ENCODE measurements at places on chromosomes 12 and 14.

DNA sequence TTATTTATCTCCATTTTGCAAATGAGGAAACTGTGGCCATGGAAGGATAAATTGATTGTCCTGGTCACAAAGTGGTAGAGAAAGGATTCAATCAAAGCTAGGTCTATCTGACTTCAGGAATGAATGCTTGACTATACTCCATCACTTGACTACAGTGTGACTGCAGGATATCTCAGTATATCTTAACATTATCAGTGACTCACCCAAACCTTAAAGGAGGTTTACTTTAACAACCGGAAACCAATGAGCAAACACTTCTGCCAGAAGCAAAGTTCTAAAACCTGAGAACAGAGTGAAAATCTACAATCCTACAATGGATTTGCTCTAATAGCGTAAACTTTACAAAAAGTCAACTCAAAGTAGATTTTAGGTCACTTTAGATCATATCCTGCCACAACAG is 277.0 kb downstream of the CEP128 start:
- no peak for DNase-seq

DNA sequence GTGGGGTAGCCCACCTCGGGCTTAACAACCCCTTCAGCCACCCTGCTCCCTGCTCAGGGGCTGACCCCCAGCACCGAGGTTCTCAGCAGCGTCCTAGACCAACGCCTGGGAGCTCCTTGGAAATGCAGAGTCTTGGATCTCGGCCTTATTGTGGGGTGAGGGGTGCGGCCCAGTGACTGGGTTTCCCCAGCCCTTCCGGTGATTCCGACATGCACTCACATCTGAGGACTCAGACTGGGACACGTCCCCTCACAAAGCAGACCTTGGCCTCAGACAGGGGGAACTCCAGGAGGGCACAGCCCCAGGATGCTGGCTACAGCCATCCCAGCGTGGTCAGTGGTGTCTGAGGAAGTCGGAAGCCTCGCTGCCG is 117.7 kb downstream of the RFLNA start:
- no peak for DNase-seq

GRCh38 chr12:27488479-27488878 is 35.5 kb upstream of the PPFIBP1 start:
- DNase-seq, result no peak

DNA sequence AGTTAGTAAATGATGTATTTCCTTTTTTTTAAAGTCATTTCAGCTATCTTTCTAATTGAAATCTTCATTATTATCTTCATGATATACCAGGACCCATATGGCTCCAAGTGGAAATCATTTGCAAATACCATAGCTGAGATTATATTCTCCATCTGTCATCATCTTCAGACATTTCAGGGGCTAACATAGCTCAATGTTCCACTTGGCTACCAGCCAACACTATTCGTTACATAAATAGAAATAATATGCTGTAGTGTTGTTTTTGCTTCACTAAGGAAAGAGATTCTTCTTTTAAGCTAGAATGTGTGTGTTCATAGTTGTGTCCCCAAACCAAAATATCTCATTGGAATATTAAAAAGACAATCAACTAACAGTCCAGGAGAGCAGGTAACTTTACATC is 225.1 kb downstream of the DIO2 start:
- DNase-seq, result no peak

- DNase-seq, result peak; percentile 85
Observed at GRCh38 chr12:55188974-55189556, 31.8 kb upstream of the OR10A7 start.

- DNase-seq, result no peak
Observed at GRCh38 chr12:80413462-80413861, 30.6 kb upstream of the PTPRQ start.

DNA sequence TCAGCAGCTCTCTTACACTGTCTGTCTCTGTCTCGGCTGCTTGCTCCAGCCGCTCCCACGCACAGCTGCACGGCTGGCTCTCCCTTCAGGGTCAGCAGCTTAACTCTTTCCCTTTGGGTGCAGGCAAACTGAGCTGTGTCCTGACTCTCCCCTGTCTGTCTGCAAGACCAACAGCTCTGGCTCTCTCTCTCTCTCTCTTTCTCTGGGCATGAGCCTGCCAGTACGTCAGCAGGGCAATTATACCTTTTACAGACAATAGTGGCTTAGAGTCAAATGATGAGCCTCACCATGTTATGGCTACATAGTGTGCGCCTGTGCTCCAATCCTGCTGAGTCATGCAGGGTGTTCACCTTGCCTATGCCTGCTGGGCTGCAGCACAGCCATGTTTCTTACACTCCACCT is 120.5 kb upstream of the DDHD1 start:
- DNase-seq, result no peak

GRCh38 chr12:69906411-69907216 is 81.6 kb downstream of the MYRFL start:
- DNase-seq, result peak; percentile 26

DNA sequence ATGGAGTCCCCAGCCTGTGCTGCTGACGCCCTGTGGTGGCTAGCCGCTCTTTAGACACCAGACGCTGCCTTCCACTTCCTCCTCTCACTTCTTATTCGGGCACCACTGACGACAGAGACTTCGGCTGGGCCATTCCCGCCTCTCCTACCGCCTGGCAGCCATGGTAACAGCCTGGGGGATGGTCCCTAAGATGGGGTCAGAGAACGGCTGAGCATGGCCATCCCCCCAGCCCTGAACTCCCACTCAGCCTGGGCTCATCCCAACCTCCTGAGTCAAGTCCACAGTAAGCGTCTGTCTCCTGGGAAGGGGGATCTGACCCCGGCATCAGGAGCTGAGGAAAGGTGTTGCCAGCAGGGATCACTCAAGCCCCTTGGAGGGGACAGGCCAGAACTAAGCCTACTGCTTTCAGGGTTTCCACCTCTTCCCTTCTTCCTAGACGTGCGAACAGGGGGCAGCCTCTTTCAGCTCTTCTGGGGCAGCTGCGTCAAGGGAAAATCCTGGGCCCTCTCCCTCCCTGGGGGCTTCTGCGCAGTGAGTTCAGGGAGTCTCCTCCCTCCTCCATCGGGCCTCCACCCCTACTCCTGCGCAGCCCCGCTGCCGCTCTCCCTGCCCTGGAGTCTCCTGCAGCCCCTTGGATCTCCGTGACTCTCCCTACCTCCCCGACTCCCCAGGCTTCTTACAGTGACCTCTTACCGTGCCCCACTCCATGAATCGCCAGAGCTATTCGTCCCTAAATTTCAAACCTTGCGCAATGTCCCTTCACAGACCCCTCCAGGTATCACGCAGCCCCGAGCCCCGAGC is 643 bp upstream of the TAMALIN start:
- DNase-seq, result no peak

GRCh38 chr14:71138448-71139293 is 231.4 kb downstream of the PCNX1 start:
- DNase-seq, result peak; percentile 76

- DNase-seq, result no peak
Observed at GRCh38 chr12:123232472-123232806, 502 bp downstream of the MPHOSPH9 start.

DNA sequence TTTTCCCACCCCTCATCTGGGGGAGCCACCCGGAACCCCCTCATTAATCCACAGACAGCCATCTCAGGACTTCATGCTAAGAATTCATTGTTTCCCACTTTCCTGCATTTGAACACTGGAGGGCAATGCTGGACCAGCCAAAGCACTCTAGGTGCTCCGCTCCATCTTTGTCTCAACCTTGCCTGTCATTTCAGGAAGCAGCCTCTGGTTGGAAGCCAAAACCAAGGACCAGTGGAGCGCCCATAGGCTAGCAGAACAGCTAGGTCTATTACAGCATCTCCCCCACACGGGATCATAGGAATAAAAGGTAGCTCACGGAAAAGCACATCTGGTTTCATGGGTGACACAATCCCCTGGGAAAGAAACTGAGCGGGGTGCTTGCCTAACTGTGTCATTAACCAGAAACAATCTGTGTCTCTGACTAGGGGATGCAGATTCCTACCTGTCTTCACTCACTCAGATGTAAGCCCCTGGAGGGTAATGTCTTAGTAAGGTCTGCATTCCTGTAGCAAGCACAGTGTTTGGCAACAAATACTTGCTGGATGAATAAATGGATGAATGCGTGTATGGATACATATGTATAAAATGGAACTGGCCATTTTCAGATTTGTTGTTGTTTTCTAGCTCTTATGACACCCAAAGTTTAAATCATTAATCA is 197.0 kb downstream of the DAD1 start:
- peak; percentile 88 for DNase-seq

DNA sequence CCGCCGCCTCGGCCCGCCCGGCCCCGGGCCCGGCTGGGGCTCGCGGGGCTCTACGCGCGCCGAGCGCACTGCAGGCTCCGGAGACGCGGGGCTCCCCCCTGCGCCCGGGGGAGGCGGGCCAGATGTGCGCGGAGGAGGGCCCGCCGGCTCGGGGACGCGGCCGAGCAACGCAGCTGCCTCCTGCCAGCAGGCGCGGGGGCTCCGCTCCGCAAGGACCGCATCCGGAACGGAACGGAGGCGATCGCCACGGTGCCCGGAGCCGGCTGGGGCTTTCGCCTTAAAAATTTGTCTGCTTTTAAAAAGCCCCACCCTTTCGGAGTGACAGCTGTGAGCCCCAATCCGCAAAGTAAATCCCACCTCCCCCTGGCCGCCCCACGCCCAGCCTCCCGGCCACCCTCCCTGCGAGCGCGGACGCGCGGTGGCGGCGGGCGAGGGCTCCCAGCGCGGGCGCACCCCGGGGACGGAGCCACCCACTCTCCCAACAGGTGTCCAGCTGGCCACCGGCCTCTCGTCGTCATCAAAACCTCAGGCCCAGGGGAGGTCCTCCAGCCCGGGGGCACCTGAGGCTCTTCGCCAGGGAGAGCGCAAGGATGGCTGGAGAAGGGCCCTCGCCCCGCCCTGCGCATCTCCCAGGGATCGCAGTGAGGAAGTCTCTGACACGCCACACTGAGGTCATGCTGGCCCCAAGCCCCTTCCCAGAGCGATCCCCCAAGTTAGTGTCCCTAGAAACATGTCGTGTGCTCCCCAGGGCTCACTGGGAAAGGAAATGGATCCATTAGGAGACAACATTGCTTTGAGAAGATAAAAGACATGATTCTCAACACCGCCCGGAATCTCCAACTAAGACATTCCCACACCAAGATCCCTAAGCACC is at the start of gene TMEM132D:
TMEM132D (minus strand) TSS at position 70 of the 874 bp plus-strand sequence.
- peak; percentile 73 for DNase-seq

- DNase-seq, result peak; percentile 93
Observed at GRCh38 chr14:88554457-88555286, at the start of gene PTPN21. Gene PTPN21 (minus strand): TSS chr14:88555007. CDS start chr14:88550417, 4,590 bp downstream.

DNA sequence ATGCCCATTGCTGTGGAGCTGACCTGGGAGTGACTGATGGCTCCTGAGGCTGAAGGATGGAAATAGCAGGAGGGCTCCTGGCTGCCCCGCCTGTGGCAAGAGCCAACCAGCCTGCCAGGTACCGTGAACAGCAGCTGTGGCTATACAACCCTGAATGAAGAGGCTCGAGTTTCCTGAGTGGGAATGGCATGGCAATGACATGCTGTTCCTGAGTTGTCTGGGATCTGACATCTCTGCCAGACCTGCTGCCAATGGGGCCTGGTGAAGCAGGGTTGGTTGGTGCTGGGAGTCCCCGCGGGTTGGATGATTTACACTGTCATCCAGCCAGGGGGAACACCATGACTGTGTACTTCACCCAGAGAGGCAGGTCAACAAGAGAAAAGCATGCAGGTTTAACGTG is 31.8 kb upstream of the LRRC10 start:
- DNase-seq, result no peak

Measured in astrocyte of the hippocampus (primary cell).